ENCODE measurements at places on chromosomes 1 and 21.
A peak's percentile ranks its signal among the peaks of the same experiment; 100 is the strongest.

- no peak for DNase-seq
Observed at GRCh38 chr1:101043776-101044175, 18.2 kb upstream of the DPH5 start.

- DNase-seq, result peak; percentile 10
Observed at GRCh38 chr1:179599623-179600249, 8.1 kb downstream of the TDRD5 start.

- DNase-seq, result no peak
Observed at GRCh38 chr1:39563669-39564068, 12.9 kb downstream of the PABPC4 start.

GRCh38 chr1:234541286-234541975, 62.5 kb upstream of the TARBP1 start:
- no peak for DNase-seq

All from suppressor macrophage treated with lipopolysaccharide for 4 hours (primary cell).